ENCODE measurements at places on chromosomes 3 and 15.

DNA sequence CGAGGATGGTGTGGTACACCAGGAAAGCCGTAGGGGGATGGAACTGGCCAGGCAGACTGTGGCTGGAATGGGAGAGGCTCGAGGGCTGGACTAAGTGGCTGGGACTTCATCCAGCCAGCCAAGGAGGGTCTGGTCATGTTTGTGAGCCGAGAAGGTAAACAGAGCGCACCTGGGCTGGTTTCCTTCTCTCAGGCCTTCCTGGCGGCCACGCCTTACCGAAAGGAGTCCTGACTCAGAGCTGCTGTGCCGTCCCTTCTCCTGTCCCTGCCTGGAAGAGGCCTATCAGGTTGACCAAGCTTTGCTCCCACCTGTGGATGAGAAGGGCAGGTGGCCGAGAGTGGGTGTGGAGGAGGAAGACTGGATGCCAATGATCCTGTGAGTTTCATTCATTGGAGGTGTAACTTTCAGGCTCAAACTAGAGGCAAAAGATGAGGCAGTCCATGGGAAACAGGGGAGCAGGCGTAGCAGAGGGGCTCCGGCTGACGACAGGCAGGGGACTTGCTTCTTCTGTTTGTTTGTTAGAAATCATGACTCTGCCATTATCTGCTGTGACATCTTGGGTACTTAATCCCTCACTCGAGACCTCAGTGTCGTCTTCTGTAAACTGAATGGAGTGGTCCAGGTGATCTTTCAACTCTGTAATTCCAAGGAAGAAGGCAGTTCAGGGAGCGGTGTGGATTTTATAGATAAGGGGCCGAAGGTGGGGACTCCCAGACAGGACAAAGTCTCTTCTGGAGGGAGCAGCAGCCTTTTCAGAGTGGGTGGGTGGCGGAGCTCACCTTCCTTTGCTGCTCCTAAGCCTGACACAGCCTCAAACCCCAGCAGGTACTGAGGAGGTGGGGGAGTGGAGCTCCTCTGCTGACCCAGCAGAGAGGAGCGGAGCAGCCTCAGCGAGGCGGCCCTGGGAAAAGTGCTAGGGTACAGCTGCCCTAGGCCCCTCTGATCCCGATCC is 71.8 kb upstream of the GATM start:
- DNase-seq = no peak

GRCh38 chr15:73053398-73053723 is 1.1 kb downstream of the NEO1 start:
- no peak for DNase-seq

- no peak for DNase-seq
Observed at GRCh38 chr15:34753236-34753894, 1.4 kb downstream of the GJD2 start.

- no peak for DNase-seq
Observed at GRCh38 chr3:152830245-152830644, 4.7 kb upstream of the P2RY1 start.

- DNase-seq = no peak
Observed at GRCh38 chr3:160622263-160623045, 54.5 kb upstream of the ARL14 start.

- DNase-seq = no peak
Observed at GRCh38 chr3:160950542-160950941, 154.6 kb downstream of the B3GALNT1 start.

DNA sequence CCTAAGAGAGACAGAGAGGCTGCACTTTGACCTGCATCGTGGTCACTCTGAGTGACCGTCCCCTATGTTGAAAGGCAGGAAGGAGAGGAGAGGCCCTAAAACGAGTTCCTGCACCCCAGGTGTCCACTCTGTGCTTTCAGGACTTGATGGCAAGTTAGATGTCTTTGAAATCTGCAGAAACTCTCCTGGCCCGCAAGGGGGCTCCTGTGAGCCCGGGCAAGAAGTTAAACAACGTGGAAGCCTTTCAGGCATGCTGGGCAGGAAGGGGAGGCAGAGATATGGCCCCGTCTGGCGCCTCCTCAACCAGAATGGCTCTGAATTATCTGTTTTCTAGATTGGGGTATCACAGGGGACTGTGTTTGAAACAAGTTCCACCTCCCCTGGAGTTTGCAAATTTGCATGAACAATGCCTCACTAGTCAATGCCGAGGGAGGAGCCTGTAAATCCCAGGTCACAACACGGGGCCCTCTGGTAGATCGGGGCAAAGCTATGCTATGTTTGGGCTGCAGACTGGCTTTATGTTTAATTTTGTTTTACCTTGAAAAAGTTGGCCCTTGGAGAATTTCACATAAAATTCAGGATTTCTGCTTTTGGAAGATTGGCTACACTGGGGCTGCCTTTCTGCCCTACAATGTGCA is 9.8 kb downstream of the CTXND1 start:
- DNase-seq = no peak

- no peak for DNase-seq
Observed at GRCh38 chr3:188578576-188579363, 424.8 kb downstream of the LPP start.

DNA sequence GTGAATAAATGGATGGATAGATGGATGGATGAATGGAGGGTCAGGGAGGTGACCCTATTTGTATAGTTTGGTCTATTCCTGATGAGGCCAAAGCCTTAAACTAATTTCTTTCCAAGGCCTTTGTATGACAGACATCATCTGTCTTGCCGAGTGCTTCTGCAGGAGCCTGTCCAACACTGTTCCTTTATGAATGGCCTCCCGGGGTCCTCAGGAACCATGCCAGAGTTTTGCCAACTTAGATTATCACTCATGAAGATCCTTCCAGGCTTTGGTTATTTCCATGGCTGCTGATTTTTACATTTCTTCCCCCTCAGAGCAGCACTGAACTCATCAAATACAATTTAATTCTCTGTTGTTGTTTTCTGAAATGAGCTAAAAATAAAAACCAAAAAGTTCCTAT is 133.0 kb upstream of the SOX2 start:
- DNase-seq = no peak

GRCh38 chr15:69848551-69849231 is 249.0 kb downstream of the TLE3 start:
- DNase-seq = no peak

GRCh38 chr15:89112341-89112971 is 24.2 kb downstream of the ABHD2 start:
- no peak for DNase-seq

DNA sequence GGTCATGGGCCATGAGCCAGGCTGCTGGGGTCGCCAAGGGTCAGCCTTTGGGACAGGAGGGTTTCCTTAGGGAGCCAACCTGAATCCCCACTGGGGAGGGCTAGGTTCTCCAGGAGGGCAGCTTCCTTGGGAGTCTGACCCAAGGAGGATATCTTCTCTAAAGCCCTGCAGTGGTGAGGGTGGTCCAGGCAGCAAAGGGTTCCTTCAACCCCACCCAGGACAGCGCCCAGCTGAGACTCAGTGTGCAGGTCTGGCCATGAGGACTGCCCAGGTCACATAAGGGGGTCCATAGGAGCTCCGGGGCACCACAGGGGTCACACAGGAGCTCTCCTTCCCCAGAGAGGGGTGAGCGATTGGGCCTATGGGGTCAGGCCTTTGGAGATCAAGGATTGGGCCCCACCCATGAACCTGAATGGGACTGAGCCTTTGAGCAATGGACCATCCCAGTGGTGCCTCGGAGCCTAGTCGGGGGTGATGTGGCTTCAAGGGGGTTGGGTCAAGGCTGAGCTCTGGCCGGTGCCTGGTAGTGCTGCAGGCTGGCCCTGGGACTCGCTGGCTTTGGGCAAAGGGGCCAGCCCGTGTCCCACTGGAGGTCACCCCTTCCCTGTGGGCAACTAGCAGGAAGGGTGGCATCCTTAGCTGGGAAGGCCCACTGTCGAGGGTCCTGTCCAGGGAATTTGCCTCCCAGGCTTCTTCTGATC is 216.5 kb downstream of the SNRPN start:
- DNase-seq = no peak

- DNase-seq = no peak
Observed at GRCh38 chr15:67030036-67030762, 35.2 kb upstream of the SMAD3 start.

GRCh38 chr3:189883113-189883753 is 237.5 kb downstream of the P3H2 start:
- no peak for DNase-seq

- DNase-seq = no peak
Observed at GRCh38 chr3:123780656-123781055, 103.5 kb downstream of the MYLK start.

- no peak for DNase-seq
Observed at GRCh38 chr3:188747489-188747888, 424.3 kb upstream of the TPRG1 start.

DNA sequence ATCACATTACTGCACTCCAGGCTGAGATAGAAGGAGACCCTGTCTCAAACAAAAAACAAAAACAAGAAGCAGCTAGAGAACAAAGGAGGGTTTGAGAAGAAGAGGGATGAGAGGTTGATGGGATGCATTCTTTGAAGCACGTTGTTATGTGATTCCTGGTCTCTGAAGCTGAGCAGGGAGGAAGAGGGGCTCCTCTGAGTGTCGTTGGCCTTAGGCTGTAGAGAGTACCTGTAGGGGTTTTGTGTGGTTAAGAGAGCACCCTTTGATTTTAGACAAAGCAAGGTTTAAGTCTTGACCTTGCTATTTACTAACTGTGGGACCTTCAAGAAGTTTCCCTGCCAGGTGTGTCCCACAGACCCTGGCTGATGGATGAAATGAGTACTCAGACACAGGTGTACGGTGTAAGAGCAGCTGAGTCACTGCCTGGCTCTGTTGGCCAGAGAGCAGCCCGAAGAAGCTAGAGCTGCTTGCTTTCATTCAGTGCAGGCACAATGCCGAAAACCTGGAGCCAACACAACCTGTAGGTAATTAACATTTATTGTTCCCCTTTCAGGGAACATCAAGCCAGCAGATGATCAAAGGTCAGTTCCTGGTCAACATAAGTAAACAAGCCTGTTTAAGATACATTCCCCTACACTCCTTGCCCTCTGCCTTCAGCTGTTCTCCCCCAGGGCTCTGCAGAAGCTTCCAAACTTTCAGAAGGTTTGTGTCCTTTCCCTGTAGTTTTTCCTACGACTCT is 67.2 kb downstream of the LRRK1 start:
- DNase-seq = no peak

DNA sequence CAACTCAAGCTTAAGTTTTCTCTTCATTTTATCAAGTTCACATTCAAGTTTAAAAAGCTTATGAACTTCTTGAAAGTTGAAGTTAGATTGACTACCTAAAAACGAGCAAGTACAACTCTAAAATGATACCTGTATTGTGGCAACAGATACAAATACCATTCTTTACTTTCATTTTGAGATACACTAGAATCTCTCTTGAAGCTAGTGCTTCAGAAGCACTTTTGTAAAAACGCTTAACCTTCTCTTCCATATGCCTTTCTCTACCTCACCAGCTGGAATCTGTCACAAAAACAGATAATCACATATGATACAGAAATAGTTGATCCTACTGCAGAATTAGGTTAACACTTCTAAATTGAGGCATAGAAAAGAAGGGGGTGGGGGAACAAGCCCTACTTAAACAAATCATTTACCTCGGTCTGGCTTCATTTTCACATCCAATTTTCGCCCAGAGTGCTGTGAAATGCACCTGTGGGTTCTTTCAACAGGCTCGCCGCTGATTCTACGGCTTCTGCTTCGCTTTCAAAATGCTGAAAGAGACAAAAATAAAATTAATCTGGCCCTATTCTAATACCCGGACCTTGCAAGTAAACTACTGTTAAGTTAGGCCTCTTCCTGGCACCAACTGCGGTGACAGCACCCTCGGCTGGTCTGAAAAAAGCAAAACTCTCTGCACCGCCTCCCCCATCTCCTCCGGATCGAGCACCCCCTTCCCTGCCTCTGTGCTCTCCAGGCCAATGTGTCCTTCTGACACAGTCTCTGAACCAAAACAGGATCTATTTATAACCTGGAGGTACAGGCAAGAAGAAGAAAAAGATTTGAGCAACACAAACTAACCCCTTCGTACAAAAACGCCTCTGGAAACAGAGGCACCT is 1.4 kb downstream of the ATOSA start:
- DNase-seq = peak; percentile 24

DNA sequence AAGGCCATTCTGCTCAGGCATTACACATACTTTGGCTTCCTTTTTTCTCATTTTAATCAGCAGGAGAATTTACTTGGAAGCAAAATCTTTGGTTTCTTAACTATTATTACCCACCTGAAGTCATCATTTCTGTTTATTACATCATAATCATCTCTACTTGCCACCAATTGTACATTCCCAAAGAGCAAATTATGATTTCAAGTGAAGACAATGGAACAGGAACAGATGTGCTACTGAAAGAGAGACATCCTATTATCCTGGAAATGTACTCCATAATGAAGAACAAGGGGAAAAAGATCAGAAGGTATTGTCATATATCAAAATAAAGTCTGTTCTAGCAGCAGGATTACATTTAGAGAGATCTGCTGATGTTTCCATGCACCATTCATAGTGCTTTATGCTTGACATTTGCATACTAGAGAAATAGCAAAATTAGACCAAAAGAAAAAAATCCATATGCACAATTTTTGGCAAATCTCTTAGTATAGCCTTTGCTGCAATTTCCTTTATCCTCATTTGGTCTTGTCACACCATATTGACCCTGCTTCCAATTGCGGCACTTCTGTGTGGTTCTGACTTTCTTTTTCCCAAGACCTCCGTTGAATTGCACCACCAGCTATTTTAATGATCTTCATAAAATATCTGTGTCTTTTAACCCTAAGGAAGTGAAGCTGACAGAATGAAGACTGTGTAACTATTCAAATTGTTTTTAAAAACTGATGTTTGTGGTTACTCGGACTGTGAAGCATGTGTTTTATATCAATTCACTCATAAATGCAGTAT is 683.8 kb downstream of the ZNF385D start:
- DNase-seq = no peak

DNA sequence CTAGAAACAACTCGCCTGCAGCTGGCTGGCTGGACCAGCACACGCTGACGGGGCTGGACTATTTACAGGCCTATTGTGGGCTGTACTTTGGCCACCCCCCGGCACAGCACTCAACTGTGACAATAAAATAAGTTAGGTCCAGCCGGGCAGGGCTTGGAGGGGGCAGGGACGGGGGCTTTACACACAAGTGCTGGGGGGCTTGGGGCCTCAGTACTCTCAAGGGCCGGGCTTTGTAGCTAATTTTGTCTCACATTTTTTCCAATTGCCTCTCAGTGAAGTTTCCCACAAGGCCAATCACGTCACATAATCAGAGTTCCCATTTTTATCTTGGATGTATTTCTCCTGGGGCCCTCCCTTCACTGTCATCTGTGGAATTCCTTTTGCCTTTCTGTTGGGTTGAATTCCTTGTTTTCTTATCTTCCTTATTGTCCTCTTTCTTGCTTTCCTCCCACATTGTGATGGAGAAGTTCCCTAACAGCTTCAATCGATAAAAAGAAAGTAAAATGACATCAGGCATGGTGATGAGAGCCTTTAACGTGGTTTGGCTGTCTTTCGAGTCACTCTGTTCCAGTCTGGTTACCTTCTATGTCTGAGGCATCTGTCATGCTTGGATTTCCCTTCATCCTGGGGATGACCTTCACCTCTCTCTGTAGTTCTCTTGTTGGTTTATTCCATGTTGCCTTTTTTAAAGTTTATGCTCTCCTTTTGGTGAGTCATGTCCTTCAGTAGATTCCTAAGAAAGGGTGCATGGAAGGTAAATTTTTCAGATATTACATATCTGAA is 44.1 kb upstream of the CMTM7 start:
- no peak for DNase-seq

Measured in DMS 273 treated with DMSO at 0.1 percent for 48 hours (cell line).